ENCODE measurements at places on chromosomes 5 and 9.

GRCh38 chr9:125470767-125471580 is 209.3 kb downstream of the GAPVD1 start:
- DNase-seq: no peak

GRCh38 chr5:168820874-168821273 is 241.7 kb upstream of the PANK3 start:
- peak; percentile 24 for DNase-seq

DNA sequence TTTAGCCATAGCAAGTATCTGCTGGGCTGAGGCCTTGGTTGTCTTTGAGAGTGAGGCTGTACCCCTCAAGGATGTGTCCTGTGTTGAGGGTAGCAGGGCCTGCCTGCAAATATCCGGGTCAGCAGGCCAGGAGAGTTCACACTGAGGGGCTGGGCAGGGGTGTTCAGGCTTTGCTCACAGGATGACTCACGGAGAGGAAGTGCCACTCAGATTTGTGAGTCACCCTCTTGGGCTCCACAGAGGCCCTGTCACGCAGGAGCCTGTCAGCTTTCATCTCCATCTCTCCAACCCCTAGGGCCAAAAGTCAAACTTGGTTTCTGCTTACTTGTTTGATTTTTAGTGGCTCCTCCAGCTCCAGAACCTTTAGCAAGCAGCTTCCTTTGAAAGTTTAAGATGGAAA is 211.5 kb downstream of the SEC61B start:
- DNase-seq: peak; percentile 97

DNA sequence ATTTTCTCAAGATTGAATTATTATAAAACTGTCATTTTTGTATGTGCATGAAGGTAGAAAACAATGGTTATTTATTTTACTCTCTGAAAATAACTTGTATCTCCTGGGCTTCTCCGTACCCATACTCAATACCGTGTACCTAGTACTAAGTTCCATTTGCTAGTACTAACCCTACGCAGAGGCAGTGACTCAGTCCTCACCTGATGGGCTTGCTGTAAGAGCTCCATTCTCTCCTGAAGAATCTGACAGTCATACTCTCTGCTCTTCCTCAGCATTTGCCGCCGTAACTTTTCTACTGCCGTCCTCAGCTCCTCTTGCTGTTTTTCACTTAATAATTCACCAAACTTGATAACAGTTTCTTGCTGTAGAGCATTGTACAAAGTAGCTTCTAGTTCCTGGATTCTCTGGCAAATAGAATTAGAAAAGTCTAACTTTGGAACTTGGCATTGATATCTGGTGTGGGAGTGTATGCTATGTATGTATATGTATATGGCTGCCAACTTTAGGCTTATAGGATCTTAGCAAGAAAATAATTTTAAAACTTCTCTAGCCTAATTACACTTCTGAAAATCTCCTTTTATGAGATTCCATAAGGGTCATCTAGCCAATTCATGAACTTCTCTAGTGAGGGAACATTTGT is 108.0 kb upstream of the DPYSL3 start:
- no peak for DNase-seq

DNA sequence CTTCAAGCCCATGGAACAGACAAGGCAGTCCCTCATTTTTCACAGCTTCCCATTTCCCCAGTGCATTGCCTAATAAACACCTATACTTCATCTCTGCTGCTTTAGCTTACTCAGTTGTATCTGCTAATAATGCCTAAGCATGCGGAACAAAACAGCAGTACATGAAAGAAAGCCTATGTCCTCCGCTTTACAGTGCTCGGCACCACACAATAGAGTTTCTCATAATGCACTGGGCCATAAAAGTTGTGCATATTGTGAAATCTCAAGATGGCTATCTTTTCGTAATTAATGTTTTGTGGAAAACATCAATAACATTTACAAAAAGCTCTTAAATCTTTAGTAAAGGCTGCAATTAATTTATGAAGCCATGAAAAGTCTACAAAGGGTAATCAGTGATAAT is 69.3 kb downstream of the DENND1A start:
- DNase-seq: no peak
